Activated CD4-positive, alpha-beta T cell treated with anti-CD3 and anti-CD28 coated beads, Interleukin-2, amount 10 ng/mL, durations not matched to agents 7 days and 5 days (primary cell): ENCODE measurements at places on chromosomes 7 and 10.
A peak's percentile ranks its signal among the peaks of the same experiment; 100 is the strongest.

- no peaks in the 10 kb centered on the region for H3K4me1 ChIP-seq
- no peak for DNase-seq
- no peak overlapping the region for H3K4me3 ChIP-seq
- peaks cover 6% of the 10 kb centered on the region for H3K36me3 ChIP-seq
Measured at GRCh38 chr7:102456327-102456726, 8.3 kb downstream of the ALKBH4 start.

DNA sequence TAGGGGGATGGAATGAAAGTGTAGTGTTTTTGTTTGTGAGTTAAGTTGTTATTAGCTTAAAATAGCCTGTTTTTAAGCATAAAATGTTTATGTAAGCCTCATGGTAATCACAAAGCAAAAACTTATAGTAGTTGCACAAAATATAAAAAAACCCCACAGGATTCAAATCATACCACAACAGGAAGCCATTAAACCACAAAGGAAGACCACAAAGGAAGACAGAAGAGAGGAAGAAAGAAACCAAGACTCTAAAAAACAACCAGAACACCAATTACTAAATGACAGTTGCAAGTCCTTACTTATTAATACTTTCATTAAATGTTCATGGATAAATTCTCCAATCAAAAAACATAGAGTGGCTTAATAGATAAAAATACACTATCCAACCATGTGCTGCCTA is 63.6 kb downstream of the ANKRD7 start:
- peak; percentile 42 for DNase-seq
- peaks cover 5% of the 10 kb centered on the region for H3K36me3 ChIP-seq
- H3K4me1 ChIP-seq = peaks cover 24% of the 10 kb centered on the region
- peak overlapping the region; percentile 67 for H3K27ac ChIP-seq
- H3K4me3 ChIP-seq = peak overlapping the region; percentile 26

GRCh38 chr7:94414481-94414880 is 19.8 kb downstream of the COL1A2 start:
- no peak overlapping the region for H3K4me3 ChIP-seq
- H3K27ac ChIP-seq = no peak overlapping the region
- no peaks in the 10 kb centered on the region for H3K36me3 ChIP-seq
- no peak for DNase-seq
- H3K27me3 ChIP-seq = peaks cover 2% of the 10 kb centered on the region

GRCh38 chr10:129952378-129953118 is 11.5 kb downstream of the EBF3 start:
- no peaks in the 10 kb centered on the region for H3K4me1 ChIP-seq
- H3K4me3 ChIP-seq = no peak overlapping the region
- no peak overlapping the region for H3K27ac ChIP-seq

DNA sequence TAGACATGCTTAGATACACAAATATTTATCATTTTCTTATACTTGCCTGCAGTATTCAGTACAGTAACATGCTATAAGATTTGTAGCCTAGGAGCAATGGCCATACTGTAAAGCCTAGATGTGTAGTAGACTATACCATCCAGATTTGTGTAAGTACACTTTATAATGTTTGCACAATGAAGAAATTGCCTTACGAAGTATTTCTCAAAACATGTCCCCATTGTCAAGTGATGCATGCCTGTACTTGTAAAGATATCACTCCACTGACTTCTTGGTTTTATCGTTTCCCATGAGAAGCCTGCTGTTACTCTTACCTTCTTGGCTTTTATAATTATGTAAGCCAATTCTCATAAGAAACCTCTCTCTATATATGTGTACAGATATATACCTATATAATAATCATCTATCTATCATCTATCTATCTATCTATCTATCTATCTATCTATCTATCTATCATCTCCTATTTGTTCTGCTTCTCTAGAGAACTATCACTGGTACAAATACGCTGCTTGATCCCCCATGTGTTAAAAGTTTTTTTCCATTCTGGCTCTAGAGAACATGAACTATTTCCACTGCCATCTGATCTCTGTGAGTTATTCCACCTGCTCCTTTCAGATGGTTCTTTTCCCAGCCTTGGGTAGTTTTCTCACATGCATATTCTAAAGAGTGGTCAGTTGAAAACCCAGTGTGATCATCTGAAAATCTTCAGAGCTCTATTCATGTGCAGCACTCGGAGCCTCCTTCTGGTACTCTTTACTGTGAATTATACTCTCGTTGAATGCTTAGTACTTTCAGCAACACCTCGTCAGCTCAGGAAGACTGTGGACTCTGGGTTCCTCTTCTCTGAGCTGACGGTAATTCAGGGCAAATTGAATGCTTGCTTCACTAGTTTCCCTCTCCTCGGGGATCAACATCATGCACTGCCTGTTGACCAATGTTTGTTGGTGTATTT is 14.5 kb upstream of the VCL start:
- peaks cover 30% of the 10 kb centered on the region for H3K27me3 ChIP-seq
- H3K36me3 ChIP-seq = no peaks in the 10 kb centered on the region
- no peak overlapping the region for H3K27ac ChIP-seq
- DNase-seq = no peak
- H3K4me1 ChIP-seq = peaks cover 24% of the 10 kb centered on the region
